AG09309 (cell line): ENCODE measurements at places on chromosomes 1 and 21.

GRCh38 chr1:20187813-20188454 lies 1.6 kb upstream of the PLA2G2C start:
- DNase-seq: no peak

DNA sequence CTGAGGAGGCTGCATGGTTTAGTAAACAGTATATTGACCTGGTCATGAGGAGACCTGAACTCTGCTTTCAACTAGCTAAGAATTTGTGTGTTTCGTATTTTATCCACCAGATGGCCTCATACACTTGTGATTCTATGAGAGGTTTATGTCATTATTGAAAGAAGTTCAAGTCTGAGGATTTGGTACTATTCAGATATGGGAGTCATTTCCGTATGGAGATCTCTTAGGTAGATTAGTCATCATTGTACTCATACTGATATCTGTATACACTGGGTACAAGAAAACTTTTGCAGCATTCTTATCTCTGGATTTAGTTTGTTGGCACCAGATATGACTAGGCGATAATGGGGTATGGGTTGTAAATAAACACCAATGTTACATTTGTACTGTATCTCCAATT lies 26.6 kb downstream of the ATF6 start:
- peak; percentile 70 for DNase-seq

DNA sequence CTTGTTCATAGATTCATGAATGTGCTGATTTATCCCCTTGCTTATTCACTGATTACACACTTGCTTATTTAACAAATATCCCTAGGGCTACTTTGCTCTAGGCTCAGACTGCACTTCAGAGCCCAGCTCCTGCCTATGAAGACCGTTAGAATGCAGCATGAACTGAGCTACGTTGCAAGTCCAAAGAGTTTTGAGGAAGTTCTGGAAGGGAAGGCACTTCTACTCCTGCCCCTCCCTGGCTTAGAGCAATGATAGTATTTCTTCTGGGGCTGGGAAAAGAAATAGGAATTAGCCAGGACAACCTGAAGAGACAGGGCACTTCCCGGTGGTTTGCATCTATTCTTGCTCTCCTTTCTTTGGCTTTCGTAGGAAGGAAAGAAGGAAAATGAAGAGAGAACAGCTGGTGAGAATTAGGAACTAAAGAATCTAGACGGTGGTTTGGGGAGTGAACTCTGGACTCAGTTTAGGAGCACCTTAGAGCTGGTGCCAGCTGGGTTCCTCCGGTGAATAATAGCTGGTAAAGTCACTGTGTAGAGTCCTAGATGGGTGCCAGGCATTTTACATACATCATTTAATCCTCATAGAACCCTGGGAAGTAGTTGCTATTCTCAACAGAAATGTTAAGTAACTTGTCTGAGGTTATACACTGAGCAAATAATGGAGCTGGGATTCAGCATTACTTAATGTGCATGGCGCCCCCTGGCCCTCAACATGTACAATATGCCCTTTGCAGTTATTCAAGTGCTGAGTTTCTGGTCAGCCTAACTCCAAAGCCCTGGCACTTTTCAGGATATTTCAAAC lies 65.9 kb downstream of the NDUFS5 start:
- DNase-seq: peak; percentile 73

DNA sequence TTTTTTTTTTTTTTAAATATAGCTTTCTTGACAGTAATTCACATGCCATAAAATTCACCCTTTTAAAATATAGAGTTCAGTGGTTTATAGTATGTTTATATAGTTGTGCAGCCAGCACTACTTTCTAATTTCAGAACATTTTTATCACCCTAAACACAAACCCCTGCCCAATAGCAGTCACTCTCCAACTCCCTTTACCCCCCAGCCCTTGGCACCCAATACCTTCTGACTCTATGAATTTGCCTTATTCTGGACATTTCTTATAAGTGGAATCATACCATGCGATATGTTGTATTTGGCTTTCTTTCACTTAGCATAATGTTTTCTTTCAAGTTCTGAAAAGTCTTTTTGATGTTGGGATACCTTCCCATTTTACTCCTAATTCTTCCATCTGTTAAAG lies 42.5 kb upstream of the NEXN start:
- no peak for DNase-seq

DNA sequence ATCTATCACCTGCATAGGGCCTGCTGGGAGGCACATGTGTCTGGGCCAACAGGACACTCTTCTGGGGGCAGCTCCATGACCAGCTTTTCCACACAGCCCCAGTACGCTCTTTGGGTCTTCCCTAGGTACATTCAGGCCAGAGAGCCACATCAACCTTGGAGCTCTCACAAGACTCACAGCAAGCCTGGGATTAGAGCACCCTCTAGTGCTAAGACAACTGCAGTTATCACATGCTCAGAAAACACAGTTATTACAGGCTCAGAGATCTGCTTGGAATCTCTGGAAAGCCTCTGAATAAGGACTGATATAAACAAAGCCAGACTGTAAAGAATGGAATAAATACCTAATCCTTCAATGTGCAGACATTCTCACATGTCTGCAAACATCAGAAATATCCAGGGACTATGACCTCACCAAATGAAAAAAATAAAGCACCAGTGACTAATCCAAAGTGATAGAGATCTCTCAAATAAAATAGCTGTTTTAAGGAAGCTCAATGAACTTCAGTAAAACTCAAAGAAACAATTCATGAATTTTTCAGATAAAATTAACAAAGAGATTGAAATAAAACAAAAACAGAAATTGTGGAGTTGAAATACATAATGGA lies 563.9 kb upstream of the NR5A2 start:
- DNase-seq: peak; percentile 18
